Mesenteric fat pad (tissue), 1 donor: ENCODE measurements at places on chromosomes 2 and 18. TPM values are rescaled to one million over a fixed set of nuclear protein-coding genes. Genes with fewer than 3 reads are reported as not detected.

Gene FBXO15
- total RNA-seq: 0.29 TPM

Gene DSC2
- total RNA-seq: 11.9 TPM

Gene NEURL3
- total RNA-seq: not detected

Gene SEPTIN10
- total RNA-seq: 97.2 TPM

Gene SERPINB12
- total RNA-seq: not detected

Gene ANKRD30B
- 0.39 TPM for total RNA-seq

Gene FAP
- 24.7 TPM for total RNA-seq

DNA sequence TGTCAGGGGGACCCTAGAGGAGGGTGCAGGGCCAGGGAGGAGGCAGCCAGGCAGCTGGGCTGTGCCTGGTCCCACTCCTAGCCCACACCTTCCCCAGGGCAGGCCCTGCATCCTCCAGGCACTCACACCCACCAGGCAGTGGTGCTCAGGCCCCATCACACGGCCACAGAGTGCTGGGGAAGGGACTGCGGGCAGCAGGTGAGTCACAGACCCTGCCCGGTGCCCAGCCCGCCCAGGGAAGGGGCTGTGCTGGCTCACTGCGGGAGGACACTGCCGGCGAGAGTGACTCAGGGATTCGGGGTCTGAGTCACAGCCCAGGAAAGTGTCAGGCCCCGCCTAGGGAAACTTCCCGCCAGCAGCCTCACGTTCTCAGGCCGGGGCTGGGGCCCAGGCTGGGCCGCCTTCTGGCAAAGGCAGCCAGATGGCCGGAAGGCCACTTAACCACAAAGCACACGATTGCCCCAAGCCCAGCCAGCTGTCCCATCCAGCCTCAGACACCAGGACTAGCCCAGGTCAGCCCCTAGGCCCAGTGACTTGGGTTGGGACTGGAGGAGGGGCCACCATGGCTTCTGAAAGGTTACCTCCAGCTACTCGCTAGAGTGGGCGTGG is 42.2 kb downstream of the BIN1 start:
- peak; percentile 96 for DNase-seq

DNA sequence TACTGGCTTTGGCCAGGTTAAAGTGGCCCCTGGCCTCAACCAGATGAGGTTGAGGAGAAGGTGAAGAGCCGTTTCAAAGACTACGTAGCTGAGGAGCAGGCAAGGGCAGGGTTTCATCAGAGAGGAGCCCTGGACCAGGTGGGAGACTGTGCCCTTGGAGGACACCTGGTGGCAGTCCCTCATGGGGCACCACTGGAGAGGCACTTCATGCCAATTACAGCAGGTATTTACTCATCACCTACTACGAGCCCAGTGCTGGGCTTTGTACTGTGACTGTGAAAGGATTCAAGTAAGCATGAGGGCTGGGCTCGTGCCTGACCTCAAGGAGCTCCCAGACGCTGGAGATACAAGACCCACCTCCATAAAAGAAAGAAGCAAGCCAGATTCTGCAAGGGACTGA is 37.6 kb downstream of the SMAD7 start:
- peak; percentile 71 for DNase-seq

DNA sequence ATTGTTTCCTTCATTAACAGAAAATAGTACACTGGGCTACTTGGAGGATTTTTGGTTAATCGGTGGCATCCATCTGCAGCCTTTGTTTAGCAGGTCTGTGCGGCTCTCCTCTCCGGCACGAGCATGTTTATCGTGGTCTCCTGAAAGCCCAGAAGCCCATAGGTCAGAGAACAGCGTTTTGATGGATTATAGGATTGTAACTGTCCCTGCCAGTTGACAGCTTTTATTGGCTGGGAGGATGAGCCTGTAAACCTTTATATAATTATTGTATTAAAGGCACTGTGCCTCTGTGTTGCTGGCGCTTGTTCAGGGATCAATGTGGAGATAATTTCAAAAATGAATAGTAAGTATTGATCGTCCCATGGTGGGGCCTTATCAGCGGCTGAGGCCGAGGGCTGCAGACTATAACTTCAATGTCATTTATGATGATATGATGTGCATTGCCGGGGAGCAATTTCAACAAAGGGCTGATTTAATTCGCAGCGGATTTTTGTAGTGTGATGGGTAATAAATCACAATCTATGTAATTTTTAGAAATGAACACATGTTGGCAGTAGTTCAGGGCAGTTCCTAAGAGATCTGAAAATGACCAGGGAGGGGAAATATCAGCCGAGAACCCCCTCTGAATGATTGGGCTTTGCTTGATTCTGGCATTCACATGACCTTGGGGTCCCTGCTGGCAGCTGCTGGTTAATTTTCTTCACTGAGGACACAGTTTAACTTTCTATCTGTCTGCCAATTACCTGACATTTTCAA is 736.1 kb downstream of the GALR1 start:
- no peak for DNase-seq

GRCh38 chr2:239322416-239323086 is 78.3 kb downstream of the HDAC4 start:
- peak; percentile 74 for DNase-seq

GRCh38 chr2:46335391-46336282 is 38.4 kb downstream of the EPAS1 start:
- no peak for DNase-seq

DNA sequence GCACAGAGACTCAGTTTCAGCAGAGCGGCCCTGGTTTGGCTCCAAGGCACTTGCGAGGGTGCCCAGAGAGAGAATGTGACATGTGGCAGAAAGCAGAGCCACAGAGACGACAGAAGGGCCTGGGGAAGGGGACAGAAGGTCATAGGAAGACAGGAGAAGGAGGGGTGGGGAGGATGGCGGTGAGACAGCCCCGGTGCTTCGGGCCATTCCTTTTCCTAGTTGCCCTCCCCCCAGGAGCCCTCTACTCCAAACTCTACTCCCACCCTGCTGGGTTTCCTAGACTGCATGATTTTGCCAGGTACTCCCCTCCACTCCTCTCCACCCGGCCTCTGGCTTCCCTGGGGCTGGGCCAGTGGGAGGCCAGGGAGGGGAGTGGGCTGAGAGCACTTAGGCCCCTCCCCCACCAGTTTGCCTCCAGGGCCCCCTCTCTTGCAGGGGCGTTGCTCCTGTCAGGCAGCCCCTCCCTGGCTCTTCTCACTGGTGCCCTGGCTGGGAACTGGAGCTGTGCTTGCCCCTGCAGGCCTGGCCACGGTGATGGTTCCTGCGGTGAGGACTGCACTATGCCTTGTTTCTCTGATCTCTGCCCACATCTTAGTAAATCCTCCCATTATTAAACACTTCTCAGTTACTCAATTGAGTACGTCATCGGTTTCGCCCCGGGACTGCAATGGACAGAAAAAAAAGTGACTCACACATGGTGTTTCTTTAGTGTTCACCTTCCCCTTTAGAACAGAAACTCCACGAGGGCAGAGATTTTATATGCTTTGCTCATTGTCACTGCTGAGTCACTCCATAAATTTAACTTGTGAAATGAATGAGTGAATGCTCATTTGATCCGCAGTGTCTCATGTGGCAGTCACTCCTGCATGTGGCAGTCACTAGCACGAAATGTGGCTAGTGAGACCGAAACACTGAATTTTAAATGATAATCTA is 58.7 kb upstream of the SP3 start:
- DNase-seq: no peak

DNA sequence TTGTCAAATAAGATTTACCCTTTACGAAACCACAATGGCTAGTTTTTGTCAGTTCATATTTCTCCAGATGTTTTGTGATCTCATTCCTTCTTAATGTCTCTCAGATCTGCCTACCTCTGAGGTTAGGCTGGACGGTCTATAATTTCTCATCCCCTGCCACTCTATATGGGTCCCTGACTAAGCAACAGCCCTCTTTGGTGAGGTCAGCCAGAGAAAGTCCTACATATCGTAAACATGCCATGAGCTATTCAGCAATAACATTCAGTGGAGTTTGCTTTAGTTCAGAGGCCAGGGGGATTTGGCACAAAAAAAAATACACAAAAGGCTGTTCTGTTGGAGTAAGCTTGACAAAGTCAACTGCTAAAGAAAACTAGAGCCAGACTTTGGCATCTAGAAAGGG is 192.1 kb upstream of the NCKAP5 start:
- DNase-seq: no peak

DNA sequence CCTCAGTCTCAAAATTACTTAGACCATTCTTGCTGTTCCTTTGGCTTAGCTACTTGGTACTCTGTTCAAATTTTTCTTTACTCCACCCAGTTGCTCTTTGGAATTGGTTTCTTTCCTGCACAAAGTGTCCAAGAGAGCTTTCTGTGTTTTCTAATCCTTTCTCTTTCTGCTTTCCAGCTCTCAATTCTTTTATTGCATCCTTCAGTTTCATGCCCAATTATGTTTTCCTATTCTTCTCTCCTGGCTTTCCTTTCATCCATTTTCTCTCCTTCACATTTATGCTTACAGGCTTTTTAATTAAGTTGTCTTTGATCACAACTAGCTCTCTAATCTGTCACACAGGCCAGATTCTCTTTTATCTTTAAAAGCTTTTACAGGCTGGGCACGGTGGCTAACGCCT is 38.2 kb downstream of the UBR3 start:
- no peak for DNase-seq

DNA sequence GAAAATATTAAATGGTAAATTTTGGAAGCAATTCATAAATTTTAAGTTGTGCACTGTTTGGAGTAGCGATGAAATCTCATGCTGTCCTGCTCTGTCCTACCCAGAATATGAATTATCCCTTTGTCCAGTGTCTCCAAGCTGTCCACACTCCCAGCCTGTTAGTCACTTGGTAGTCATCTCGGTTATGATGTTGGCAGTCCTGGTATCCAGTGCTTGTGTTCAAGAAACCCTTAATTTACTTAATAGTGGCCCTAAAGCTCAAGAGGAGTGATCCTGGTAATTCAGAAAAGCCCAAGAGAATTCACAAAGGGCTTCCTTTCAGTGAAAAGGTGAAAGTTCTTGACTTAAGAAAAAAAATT is 71.8 kb upstream of the STAM2 start:
- DNase-seq: no peak

DNA sequence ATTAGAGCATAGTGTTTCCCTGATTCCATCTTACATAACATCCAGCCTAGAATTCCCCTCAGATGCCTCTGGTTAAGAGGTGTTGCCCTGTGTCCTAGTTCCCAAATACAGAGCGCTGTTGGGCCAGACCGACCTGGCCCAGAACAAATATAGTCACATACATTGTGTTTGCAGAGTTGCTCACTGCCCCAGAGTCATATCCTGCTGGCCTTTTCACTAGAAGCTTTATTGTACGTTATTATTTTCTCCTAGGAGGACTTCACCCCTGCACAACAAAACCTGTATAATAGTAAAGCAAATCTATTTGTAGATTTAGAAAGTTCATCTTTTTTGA is 11.1 kb upstream of the MAP4K3 start:
- no peak for DNase-seq

DNA sequence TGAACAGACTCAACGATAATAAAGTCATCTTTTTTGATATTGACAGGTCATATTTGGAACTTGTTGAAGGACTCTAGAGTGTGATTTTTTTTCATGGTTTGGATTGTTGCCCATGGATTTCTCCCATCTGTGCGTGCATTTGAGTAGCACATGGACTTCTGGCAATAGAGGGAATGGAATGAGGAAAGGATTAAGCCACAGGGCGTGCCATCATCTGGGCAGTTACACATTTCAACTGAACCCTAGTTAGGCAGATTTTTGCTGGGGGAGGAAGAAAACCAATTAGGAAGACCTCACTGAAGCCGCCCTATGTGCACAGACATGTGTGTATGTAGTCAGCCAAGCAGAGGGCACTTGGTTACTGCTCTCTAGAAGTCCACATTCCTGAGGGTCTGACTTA is 72.6 kb downstream of the TPGS2 start:
- DNase-seq: no peak

GRCh38 chr2:101779656-101780055 is 82.1 kb downstream of the MAP4K4 start:
- no peak for DNase-seq

GRCh38 chr18:78980777-78981380 is 1.3 kb downstream of the SALL3 start:
- DNase-seq: no peak

GRCh38 chr2:164420787-164421186 is 200.5 kb downstream of the GRB14 start:
- DNase-seq: no peak

GRCh38 chr18:75170916-75171315 is 38.0 kb downstream of the PTGR3 start:
- no peak for DNase-seq

GRCh38 chr18:48667276-48668254 is 128.7 kb downstream of the CTIF start:
- peak; percentile 86 for DNase-seq

- no peak for DNase-seq
Measured at GRCh38 chr18:12098374-12098773, 4.7 kb downstream of the ANKRD62 start.

DNA sequence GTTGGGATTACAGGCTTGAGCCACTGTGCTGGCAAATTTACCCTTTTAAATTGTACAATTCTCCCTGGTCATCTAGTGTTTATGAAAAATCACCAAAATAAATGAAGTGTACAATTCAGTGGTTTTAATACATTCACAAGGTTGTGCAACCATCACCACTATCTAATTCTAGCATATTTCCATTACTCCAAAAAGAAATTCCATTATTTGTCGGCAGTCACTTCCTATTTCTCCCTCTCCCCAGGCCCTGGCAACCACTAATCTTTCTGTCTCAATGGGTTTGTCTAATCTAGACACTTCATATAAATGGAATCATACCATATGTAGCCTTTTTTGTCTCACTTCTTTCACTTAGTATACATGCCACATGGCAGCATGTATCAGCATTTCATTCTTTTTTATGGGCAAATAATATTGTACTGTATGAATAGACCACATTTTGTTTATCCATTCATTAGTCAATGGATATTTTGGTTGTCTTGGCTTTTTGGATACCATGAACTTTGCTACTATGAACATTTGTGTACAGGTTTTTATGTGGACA is 12.6 kb upstream of the POLE4 start:
- no peak for DNase-seq

- no peak for DNase-seq
Measured at GRCh38 chr18:70229639-70230038, 24.2 kb upstream of the RTTN start.

DNA sequence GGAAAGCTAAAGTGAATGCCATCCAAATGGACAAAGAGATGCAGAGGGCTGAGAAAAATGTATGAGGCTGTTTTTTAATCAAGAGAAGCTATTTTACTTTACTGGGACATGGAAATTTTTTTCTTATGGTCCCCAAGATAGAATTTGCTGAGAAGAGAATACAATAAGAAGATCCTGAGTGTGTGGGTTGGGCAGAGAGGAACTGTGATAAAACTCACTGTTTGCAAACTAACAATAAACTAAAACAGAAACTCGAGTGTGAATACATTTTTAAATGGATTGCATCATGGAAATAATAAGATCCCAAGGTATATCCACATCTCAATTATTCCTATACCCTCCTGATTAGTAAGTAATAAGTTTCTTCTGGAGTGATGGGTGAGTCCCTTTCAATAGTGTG is 4.4 kb downstream of the NEB start:
- DNase-seq: no peak

DNA sequence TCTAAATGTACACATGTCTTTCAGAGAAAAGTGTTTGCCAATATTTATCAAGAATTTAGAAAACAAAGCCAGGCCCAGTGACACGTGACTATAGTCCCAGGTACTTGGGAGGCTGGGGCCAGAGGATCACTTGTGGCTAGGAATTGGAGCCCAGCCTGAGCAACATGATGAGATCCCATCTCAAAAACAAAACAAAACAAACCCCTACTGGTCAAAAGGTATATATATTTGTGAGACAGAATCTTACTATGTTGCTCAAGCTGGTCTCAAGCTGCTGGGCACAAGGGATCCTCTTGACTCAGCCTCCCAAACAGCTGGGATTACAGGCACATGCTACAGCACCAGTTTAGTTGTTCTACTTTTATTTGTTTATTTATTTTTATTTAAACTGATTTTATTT is 79.2 kb downstream of the ZDBF2 start:
- no peak for DNase-seq

- no peak for DNase-seq
Measured at GRCh38 chr2:2542966-2543611, 212.0 kb upstream of the MYT1L start.
